ENCODE measurements at places on chromosomes 1 and 21.

DNA sequence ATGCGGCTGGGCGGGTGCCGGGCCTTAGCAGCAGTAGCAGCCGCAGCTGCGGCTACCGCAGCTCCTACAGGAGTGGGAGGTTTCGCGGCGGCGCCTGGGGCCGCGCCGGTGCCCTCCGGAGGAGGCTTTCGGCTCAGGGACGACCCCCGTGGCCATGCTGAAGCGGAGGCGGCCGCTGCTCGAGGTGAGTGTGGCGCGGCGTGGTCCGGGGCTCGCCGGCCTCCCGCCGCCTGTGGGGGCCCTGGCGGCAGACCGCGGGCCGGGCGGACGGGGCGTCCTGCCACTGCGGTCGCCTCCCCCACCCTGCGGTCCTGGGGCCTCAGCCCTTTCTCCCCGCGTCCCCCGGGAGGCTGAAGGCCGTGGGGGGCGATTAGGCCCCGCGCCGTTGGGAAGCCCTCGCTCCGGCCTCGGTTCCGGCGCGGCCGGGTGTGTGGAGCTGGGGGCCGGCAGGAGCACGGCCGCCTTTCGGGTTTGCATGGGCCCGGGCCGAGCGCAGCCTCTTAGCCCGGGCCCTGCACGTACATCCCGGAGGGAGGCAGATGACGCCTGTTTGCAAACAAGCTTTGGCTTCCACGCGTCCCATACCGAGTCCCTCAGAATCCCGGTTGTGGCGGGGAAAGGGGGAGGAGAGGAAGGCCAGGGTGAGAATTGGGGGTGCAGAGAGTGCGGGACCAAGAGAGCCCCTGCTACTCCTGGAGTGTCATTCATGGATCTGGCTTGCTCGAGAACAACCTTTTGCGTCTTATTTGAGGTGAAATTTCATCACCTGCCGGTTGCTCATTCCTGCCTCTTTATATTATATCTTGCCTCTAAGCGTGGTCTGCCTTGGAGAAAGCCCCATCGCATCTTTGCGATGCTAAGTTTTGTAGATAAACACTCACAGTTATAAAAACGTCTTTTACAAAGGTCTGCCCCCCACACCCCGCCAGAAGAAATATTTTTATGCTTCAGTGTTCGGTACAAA, 613 bp downstream of the ZFYVE9 start:
- no peak for DNase-seq

DNA sequence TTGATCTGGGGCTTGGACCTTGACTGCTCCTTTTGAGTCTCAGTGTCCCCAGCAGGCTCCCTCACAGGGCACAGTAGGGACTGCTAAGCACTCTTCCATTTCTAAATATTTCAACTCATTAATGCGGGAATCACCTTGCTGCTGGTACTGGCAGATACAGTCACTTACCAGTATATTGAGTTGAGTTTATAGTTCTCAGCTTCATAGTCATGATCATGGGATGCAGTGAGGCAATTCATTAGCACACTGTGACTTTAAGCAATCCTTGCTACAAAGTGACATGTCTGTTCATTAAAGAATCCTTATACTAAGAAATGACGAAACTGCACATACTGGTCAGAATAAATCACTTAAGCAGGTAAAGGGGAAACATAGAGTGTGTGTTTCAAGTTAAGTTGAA, 240.8 kb downstream of the SPATA17 start:
- DNase-seq = no peak

DNA sequence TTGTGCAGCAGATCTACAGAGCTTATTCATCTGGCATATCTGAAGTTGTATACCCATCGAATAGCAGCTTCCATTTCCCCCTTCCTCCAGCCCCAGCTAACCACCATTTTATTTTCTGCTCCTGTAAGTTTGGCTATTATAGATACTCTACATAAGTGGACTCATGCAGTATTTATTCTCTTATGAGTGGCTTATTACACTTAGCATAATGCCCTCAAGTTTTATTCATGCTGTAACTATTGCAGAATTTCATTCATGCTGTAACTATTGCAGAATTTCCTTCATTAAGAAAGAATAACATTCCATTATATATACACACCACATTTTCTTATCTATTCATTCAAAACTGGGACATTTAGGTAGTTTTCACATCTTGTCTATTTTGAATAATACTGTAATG, 30.5 kb upstream of the IFI16 start:
- no peak for DNase-seq

- no peak for DNase-seq
Observed at GRCh38 chr1:75787524-75787923, 1.5 kb downstream of the RABGGTB start.

DNA sequence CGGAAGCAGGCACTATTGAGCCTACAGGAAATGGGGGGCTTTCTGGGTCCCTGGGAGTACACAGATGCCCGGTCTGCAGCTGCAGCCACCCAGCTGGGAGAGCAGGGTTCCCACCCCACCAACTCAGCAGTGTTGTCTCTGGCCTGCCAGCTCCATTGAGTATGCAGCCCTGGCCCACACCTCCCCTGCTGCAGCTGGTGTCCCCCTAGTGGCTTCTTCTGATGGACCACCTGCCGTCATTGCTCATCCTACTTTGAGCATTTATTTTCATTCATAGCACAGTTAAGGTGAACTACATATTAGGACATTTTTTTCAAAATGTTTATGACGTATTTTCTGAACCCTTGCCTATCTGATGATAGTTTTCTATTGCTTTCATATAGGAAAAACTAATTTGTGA, 189.8 kb upstream of the LYPLAL1 start:
- DNase-seq = no peak

- no peak for DNase-seq
Observed at GRCh38 chr1:171756856-171757255, 15.0 kb upstream of the VAMP4 start.

DNA sequence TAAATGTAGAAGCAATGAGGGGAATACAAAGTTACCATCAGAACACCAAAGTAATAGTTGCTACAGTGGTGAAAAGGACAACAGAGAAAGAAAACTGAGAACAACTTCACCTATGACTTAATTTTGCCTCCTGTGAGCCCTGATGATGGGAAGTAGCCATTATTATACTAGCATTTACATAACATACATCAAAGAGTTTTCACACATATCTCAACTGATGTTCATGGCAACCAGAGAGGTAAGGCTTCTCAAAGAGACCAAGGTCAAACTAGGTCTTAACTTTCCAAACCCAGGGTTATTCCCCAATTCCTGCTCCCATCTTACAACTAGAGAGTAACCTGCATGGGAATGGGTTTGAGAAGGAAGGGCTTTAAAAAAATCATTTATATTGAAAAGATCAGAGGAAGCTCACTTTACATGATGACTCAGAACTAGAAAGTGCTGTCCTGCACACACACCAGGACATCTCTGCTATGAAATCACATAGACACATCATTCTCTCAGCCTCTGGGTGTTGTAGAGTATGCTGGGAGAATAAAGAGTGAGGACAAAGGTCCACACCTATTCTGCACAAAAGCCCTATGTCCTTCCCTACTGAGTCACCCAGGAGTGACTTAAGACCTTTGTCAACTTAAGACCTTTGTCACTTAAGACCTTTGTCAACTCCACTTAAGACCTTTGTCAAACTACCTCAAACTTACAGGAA, 179.7 kb downstream of the TNFSF18 start:
- no peak for DNase-seq

GRCh38 chr1:87402241-87403002, 73.7 kb downstream of the LMO4 start:
- no peak for DNase-seq

DNA sequence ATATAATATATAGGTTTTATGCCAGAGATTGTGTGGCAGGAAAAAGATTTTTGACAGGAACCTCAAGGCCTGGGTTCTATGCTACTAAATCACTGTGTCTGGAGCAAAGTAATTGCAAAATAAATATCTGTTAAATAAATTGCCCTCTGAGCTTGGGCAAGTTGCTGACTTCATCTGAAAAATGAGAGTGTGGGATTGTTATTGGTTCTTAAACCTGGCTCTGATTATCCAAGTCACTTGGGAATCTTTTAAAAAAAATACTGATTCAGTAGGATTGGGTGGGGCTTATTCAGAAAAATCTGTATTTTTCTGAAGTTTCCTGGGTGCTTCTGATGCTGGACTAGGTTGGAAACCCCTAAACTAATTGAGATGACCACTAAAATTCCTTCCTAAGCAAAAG, 174.1 kb upstream of the SGIP1 start:
- DNase-seq = no peak

- no peak for DNase-seq
Observed at GRCh38 chr1:204863024-204863423, 7.6 kb upstream of the NFASC start.

DNA sequence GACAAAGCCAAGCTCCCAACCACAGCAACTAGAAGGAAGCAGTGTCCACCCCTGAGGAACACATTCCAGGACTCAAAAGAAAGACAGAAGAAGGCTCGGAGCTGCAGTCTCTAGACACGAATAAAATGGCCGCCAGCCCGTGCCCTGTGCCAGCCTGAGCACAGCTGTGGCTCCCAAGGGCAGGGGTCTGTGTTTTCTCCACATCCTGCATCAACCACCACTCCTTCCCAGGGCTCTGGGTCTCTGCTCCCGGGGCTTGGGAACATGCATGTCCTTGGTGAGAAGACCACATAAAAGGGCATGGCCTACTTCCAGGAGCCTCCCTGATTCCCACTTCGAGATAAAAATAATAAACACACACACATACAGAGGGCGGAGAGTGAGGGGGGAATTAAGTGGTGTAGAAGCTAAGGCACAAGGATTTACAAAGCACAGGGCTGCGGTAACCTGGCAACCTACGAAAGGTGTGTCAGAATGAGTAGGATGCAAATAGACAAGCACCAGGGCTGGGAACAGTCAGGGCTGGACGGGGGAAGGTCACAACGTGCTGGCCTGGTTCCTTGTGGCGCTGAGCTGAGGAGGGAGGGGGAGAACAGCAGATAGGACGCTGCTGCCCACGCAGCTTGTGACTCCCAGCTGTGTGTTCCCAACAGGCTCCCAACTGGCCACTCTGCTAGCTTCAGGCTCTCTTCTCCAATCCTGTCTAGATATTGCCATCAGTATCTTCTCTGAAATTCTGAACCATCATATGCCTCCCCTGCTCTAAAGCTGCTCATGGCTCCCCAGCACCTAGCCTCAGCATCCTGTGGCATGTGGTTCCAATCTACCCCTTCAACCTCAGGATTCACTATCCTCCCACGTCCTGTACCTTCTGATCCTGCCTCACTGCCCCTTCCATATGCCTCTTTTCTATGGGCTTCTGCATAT, 72.5 kb downstream of the CD34 start:
- DNase-seq = no peak

GRCh38 chr1:186900539-186901237, 71.9 kb downstream of the PLA2G4A start:
- no peak for DNase-seq

- DNase-seq = no peak
Observed at GRCh38 chr1:60052601-60053000, 21.0 kb downstream of the C1orf87 start.

DNA sequence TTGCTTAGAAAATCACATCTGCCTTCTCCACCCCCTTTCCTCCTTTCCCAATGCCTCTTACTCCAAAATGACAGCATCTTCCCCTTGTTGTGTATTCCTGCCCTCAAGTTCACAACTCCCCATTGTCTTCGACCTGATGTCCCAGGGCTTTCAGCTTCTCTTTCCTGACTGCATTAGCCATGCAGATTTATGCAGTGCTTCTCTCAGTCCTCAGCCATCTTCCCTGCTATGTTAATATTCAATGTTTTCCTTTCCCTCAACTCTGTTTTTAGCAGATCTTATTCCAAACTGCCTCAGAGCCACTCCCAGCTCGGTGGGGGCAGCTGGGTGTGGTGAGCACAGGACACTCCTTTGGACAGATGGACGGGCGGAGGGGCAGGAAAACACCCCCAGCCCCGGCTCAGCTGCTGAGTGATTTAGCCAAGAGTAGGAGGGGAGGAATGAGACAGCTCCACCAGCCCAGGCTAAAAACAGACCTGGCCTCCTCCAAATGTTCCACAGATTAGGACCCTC, 71.0 kb downstream of the CD2 start:
- DNase-seq = no peak

- no peak for DNase-seq
Observed at GRCh38 chr1:245493029-245493428, 338.2 kb downstream of the KIF26B start.

GRCh38 chr1:166811691-166812090, 27.6 kb upstream of the POGK start:
- DNase-seq = no peak

GRCh38 chr1:36919491-36920145, 114.7 kb downstream of the GRIK3 start:
- no peak for DNase-seq

DNA sequence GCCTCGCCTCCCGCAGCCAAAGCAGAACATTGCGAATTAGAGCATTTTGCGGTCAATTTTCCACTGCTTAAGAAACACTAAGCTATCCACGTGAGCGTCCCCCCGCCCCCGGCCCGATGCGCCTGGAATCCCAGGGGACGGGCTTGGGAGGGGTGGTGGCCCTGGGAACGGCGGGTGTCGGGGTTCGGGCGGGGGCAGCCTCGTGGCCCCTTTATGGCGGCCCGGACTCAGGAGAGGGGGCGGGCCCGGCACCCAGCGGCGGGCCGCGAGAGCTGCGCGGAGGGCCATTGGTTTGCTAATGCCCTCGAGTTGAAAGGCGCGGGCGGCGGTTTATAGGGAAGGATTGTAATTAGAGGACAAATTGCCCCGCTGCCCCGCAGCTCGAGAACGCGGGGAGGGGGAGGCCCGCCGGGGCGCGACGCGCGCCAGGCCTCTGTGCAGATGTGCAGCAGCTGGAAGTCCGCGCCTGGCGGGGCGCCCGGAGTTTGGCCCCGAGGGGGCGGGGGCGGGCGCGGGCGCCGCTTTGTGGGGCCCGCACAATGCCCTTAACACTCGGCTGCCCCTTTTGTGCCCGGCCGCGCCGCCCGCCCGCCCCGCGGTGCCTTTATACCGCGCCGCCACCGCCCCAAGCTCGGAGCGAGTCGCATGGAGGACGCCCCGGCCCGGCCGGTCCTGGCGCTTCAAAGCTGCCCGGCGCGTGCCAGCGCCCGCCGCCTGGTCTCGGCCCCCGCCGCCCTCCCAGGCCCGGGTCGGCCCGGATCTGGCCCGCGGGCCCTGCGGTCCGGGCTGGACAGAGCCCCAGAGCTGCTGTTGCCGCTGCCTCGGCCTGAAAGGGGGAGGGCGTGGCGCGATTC, 1.9 kb upstream of the HES3 start:
- no peak for DNase-seq

DNA sequence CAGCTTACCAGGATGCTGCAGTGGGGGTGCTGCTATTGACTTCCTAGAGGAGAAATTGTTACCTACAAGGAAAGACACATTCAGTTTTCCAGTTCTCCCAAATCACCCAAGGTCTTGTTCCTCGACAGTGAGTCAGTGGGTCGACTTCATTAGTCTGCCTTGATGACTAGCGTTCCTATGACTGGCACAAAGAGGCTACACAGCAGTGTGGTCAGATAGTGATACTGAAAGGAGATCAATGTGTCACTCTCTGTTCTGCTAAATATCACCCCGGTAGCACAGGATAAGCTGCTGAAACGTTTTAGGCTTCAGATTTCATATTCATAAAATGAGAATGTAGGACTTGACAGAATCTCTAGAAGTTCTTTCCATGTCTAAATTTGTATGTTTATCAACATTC, 357.4 kb downstream of the LMX1A start:
- DNase-seq = no peak

DNA sequence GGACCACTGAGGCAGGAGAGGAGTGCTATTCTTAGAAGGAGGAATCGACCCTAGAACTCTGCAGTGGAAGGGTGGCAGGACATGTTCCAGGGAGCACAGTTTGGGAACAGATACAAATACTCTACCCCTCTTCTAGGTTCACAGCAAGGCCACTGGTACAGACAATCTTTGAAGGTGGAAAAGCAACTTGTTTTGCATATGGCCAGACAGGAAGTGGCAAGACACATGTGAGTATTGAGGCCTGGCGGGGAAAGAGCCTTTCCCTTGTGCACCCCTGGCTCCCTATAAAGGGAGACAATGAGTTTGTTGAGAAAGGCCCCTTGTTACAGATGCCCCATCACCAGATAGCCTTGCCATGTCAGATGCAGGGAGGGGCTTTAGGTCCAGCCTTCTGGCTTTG, 17.8 kb downstream of the KIF2C start:
- no peak for DNase-seq
